Activated T-cell treated with anti-CD3 and anti-CD28 coated beads for 48 hours (primary cell): ENCODE measurements at places on chromosomes 2 and 18.

DNA sequence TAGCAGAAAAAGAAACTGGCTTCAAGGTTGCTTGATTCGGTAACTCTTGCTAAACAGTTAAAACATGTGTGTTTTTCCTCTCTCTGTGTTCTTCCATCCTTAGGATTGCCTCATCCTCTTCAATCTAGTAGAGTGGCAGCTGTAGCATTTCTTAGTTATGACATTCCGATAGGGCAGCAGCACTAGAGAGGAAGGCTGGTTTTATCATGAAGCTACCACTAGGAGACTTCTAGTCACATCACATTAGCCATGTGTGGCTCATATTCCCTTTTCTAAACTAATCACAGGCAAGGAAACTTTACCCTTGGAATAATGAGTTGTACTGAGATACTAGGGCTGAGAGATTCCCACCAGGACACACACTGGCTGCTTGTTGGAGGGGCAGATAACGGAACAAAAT is 187.6 kb downstream of the DOK6 start:
- no peak for DNase-seq

DNA sequence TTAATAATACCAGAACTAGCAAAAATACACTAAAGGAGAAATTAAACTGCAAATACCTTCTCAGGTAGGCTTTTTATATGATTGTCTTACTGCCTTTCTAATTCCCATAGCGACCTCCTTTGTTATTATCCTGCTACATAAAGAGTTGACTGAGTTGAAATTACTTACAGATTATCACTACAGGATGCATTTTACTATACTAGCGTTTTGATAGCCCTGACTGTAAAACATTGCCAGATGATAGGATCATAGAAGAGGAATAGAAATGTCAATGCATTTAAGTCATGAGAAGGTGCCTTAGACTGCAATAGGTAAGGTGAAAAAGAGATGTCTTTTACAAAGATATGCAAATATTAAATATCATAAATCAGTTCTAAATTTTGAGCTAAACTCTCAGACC is 639.7 kb downstream of the NRXN1 start:
- DNase-seq: no peak

- no peak for DNase-seq
Observed at GRCh38 chr2:73013936-73014335, 57.6 kb downstream of the SFXN5 start.

DNA sequence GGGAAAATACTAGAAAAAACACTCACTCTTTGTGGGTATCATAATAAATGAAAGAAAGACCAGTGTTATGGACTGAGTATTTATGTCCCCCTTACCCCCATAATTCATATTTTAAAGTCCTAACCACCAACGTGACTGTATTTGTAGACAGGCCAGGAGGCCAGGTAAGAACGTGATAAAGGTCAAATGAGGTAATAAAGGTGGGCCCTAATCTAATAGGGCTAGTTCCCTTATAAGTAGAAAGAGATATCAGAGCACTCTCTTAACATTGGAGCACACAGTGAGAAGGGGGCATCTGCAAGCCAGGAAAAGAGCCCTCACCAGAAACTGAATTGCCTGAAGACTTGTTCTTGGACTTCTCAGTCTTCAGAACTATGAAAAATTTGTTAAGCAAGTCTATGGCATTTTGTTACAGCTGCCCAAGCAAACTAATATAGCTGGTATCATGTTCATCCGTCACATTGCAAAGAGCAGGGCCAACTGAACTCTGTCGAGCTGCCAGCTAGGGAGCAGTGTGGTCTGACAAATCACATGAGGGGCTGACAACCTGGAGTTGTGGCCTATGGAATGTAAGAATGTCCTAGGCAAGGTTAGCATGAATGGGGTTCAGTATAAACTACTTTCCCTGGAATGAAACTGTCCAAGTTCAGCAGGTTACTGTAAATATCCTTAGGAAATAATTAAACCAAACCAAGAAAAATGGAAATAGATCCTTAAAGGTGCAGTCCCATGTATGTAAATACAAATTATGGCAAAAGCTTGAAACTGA is 280.9 kb downstream of the ZNF385B start:
- no peak for DNase-seq

DNA sequence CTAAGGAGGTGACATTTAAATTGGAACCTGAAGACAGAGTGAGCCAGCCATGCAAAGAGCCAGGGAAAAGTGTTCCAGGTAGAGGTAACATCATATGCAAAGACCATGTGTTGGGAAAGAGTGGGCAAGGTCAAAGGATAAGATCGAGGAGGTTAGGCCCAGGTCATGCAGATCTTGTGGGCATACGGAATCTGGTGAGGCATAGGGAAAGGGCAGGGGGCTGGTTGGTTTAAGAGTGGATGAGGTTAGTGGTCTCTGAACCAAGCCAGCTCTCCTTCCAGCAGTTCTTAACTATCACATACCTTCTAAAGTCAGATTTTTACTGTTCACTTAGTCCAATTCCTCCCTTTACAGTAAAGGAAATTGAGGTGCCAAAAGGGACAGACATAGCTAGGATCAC is 3.0 kb downstream of the ANKRD53 start:
- DNase-seq: no peak

GRCh38 chr18:37712776-37713175 is 147.2 kb upstream of the CELF4 start:
- DNase-seq: no peak

DNA sequence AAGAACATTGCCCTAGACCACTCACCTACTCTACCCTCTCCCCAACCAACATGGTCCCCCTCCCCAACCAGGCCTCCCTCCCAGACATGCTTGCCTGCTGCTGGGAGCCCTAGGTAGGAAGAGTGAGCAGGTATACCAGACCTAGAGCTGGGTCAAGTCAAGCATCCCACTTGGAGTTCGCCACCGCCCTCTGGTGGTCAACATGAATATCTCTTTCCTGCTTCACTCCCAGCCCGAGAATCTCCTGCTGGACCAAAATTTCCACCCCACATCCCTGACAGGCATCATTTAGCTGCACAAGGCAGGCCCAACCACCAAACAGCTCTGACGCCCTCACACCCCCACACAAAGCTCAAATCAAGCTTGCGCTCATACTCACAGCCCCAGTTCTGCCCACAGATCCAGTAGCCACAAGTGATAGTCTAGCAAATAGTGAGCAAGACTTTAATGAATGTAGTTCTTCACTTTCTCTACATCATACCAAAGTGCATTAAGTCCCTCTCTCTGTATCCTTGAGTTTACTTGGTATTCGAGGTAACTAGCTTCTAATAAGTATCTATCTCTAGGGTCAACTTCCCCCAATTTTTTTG is 116.0 kb downstream of the TNS1 start:
- peak; percentile 47 for DNase-seq

GRCh38 chr2:109254174-109254904 is 125.3 kb downstream of the SH3RF3 start:
- no peak for DNase-seq

- DNase-seq: no peak
Observed at GRCh38 chr18:13448335-13448795, 229.8 kb downstream of the LDLRAD4 start.

DNA sequence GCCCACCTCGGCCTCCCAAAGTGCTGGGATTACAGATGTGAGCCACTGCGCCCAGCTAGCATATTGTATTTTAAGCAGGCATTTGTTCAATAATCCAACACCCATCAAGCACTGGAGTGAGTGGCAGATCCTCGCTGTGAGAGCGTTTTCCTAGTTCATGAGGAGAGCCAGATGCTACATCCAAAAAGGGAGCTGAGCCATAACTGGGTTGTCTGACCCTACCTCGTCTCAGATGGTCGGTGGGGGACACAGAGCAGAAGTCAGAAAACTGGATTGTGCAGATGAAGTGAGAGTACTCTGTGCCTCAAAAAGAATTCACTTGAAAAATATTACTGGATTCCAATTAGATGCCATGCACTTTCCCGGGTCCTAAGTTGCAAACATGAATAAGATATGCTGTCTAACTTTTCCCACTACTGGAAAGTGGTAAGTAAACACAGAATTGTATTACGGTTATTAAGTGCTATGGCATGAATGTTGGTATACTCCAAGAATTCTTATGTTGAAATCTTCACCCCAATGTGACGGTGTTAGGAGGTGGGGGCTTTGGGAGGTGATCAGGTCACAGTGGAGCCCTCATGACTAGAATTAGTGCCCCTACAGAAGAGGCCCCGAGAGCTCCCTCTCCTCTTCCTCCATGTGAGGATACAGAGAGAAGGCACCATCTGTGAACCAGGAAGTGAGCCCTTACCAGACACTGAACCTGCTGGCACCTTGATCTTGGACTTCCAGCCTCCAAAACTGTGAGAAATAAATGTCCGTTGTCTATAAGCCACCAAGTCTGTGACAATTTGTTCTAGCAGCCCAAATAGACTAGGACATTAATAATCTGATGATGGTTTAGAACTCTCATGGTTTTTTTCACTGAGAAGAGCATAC is 21.5 kb downstream of the SOWAHC start:
- no peak for DNase-seq

GRCh38 chr2:161207941-161208340 is 47.7 kb downstream of the TANK start:
- no peak for DNase-seq

- no peak for DNase-seq
Observed at GRCh38 chr2:43519643-43520221, 76.1 kb downstream of the THADA start.

- no peak for DNase-seq
Observed at GRCh38 chr18:43877616-43878321, 600.5 kb upstream of the SYT4 start.

DNA sequence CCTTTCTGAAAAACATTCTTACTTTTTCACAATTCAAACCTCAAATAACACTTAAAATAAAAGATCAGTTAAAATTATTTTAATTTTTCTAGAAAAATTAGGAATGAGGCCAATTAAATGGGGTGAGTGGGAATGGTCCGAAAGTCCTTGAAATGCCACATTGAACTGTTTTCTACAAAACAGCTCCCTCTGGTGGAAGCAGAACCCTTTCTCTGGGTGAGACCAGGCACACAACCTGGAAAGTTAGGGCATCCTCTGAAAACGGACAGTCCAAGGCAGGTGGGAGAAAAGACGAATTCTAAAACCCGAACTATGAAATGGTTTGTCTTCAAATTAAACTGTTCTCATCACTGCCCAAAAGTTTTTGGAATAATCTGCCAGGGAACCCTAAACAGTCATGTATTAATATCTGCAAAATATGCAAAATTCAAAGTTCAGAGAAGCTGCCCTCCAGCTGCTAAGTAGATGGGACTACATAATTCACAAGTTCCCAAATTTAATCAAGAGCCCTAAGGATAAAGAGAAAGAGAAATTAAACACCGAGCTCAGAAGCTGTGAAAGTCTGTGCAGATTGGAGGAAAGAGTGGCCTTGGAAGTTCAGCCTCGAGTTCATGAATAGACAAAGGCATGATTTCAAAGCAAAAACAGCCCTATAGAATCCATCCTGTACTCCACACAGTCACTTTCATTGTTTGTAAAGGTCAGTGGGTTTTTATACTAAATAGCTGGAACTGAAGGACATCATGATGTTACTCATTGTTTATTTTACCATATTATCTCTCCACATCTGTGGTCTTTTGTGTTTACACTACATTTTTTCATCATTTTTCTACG is 108.3 kb downstream of the PIEZO2 start:
- no peak for DNase-seq

DNA sequence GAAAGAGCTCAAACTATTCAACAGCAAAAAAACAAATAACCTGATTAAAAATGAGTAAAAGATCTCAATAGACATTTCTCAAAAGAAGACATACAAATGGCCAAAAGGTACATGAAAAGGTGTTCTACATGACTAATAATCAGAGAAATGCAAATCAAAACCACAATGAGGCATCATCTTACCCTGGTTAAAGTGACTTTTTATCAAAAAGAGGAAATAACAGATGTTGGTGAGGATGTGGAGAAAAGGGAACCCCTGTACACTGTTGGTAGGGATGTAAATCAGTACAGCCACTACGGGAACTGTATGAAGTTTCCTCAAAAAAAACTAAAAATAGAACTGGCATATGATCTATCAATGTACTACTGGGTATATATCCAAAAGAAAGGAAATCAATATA is 39.8 kb upstream of the TMEM163 start:
- DNase-seq: no peak

- DNase-seq: peak; percentile 67
Observed at GRCh38 chr18:12934454-12935071, 13.2 kb upstream of the SEH1L start.

- DNase-seq: no peak
Observed at GRCh38 chr2:86358957-86359356, 21.5 kb upstream of the REEP1 start.

GRCh38 chr2:9565436-9566153 is 10.0 kb upstream of the ADAM17 start:
- no peak for DNase-seq

DNA sequence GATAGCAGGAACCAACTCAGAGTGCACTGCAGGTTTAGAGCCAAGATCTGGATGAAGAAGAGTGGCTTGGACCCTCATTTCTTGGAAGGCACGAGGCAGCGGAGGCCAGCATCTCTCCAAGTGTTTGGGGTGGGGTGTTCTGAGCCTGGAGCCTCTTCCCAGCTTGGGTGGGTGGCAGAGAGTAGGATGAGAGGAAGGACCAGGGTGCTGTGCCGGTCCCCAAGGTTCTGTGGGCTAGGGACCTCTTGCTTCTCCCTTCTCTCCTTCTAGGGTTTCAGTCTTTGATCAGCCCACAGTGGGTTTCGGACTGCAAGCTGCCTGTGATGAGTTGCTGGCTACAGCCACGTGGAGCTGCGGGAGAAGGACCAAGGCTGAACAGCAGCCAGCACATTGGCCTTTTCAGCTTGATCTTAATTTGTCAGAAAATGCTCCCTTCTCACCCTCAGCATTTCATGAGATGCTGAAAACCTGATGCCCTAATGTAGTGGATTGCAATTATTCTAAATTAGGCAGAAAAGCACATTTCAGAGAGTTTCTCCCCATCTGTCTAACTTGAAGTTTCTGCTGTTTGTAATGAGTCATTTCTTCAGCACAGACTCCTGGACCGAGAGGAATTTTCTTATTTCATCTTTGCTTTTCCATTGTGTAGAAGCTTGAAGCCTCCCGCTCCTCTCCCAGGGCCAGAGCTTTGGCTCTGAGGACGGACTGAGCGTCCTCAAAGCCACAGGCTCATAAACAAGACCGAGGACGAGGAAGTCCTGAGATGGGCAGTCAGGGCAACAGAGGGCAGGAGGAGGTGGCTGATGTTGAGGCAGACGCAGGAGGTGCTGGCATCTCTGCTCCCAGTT is 99.1 kb upstream of the HDAC4 start:
- no peak for DNase-seq

DNA sequence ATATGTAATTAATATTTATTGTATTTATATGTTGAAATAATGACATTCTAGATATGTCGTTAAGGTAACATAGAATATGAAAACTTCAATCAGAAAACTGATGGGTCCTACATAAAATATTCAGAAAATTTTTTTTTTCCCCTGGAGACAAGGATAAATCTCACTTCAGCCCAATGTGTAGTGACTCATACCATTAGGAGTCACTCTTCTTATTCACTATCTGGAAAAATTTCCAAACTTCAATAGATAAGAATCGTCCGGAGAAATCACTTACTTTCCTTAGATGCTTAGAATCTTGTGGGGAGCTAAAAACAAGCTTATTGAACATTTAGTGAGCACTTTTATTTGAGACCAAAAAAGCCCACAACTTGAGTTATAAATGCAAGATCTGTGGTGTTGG is 4.6 kb downstream of the SERPINB13 start:
- no peak for DNase-seq
